ENCODE measurements at places on chromosomes 7 and 10.

GRCh38 chr7:44930921-44931320, 45.6 kb upstream of the PURB start:
- H3K4me1 ChIP-seq, result no peaks in the 10 kb centered on the region
- no peaks in the 10 kb centered on the region for H3K36me3 ChIP-seq
- no peaks in the 10 kb centered on the region for H3K27me3 ChIP-seq
- no peak for DNase-seq
- H3K27ac ChIP-seq, result no peak overlapping the region

DNA sequence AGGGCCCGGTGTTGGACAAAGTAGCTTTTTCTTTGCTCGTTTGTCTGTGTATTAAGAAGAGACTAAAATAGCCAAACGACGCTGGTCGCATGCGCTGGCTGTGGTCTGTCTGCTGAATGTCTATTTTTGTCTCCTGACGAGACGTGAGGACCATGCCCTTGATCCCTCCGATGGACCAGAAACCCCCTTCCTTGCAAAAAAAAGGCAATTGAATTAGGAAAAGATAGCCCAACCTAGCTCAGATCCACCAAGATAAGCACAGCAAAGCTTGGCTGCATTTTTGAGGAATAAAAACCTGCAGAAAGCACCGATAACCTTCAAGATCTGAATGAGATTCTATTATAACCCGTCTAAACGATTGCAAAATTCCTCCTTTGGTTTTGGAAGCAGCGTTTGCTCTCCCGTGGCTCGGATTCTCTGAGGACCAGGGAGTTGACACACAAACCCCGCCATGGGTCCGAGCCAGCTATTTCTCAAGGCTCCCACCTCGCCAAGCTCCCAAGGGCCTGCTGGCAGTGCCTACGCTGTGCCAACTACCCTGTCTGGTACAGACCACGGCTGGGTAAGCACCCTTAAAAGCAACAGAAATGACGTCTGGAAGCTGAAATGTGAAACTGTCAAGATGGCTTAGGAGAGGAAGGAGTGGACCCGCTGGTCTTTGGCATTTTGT, 17.7 kb upstream of the TTYH3 start:
- DNase-seq, result no peak
- no peak overlapping the region for H3K4me3 ChIP-seq
- H3K27ac ChIP-seq, result no peak overlapping the region
- H3K36me3 ChIP-seq, result no peaks in the 10 kb centered on the region
- peaks cover 16% of the 10 kb centered on the region for H3K4me1 ChIP-seq
- no peaks in the 10 kb centered on the region for H3K27me3 ChIP-seq

- no peaks in the 10 kb centered on the region for H3K36me3 ChIP-seq
- DNase-seq, result no peak
- H3K4me1 ChIP-seq, result no peaks in the 10 kb centered on the region
- H3K27me3 ChIP-seq, result no peaks in the 10 kb centered on the region
- H3K27ac ChIP-seq, result no peak overlapping the region
Measured at GRCh38 chr7:79093421-79093820, 360.0 kb downstream of the MAGI2 start.

GRCh38 chr10:132615341-132616169, 78.0 kb downstream of the INPP5A start:
- no peaks in the 10 kb centered on the region for H3K36me3 ChIP-seq
- DNase-seq, result no peak
- H3K4me1 ChIP-seq, result peaks cover 4% of the 10 kb centered on the region
- H3K27me3 ChIP-seq, result no peaks in the 10 kb centered on the region

DNA sequence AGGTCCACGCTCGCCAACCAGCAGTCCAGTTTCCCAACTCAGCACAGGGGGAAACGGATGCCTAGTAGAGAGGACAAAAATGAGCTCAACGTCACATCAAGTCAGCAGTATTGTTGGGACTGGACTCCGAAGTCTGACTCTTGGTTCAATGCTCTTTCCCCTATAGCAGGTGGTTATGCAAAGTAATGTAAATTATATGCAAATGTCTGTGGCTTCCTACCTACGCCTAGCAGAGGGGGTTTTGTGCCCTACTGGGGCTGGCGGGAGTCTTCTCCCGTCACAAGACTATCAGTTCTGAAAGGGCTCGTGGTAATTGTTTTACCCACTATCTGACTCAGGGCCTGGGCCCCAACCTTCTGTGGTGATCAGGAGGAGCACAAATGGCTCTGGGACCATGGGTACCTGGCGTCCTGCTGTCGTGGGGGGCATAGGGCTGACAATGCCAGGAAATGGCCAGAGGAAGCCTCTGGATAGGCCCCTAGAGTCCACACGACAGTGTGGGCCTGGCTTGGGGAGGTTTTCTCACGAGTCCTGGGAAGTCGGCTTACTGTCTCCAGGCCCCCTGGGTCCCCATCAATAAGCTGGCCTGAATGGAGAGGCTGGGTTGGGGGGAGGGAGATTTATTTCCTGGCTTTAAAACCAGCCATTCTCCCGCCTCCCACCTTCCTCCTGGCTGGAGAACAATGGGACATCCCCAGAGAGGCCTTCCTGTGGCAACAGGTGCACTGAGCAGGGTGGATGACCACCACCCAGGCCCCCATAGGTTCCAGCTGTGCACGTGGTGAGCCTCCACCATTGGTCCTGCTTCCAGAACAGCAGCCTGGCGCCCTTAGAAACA, 41.8 kb downstream of the UNC5B start:
- H3K27me3 ChIP-seq, result no peaks in the 10 kb centered on the region
- H3K4me3 ChIP-seq, result no peak overlapping the region
- H3K36me3 ChIP-seq, result no peaks in the 10 kb centered on the region
- peak; percentile 69 for DNase-seq

- H3K36me3 ChIP-seq, result no peaks in the 10 kb centered on the region
- H3K4me1 ChIP-seq, result peaks cover 60% of the 10 kb centered on the region
- no peak for DNase-seq
- H3K27me3 ChIP-seq, result no peaks in the 10 kb centered on the region
- peak overlapping the region; percentile 97 for H3K27ac ChIP-seq
Measured at GRCh38 chr7:23114896-23115295, 9.3 kb downstream of the KLHL7 start.

DNA sequence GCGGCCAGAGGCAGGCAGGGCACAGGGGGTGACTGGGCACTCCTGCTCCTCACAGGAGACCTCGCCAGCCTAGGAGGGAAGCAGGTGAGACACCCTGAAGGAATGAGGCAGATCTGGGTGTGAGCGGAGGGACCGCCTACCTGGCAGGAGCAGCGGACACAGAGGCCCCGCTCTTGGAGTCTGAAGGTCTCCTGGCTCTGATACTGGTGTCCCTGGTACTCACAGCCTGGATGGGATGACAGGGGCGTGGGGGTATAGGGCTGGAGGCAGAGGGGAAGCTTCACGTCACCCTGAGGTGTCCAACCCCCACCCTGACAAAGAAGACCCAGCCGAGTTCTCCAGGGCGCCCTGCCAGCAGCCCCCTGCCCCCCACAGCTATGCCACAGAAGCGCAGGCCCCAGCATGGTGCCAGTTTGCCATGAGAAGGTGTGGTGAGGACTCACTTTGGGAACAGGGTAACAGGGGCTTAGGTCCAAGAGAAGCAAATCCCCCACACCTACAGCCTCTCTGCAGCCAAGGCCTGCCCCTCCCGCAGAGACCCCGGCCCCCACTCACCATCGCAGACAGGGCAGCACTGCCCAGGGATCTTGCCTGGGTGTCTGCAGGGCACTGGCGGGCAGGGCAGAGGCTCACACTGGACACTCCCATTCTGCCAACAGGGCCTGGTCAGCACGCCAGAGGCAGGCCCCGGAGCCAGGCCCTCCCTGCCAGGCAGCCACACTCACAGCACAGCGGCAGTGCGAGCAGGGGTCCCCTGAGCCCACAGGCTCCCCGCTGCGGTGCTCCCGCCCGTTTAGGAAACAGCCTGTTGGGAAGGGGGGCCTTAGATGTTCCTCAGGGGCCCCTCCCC, 17.0 kb downstream of the KCP start:
- no peak overlapping the region for H3K27ac ChIP-seq
- H3K4me3 ChIP-seq, result no peak overlapping the region
- H3K4me1 ChIP-seq, result no peaks in the 10 kb centered on the region
- no peak for DNase-seq
- H3K27me3 ChIP-seq, result peaks cover 25% of the 10 kb centered on the region
- H3K36me3 ChIP-seq, result no peaks in the 10 kb centered on the region
